Left renal pelvis (tissue), 4 donors: ENCODE measurements at places on chromosomes 7 and 10. TPM values are rescaled to one million over a fixed set of nuclear protein-coding genes. Genes with fewer than 3 reads are reported as not detected.

- no peak for DNase-seq
These were observed 53.3 kb downstream of the AKAP9 start for GRCh38 chr7:91993976-91994375.

The KCND2 gene
- polyA plus RNA-seq: 12.5 TPM

DNA sequence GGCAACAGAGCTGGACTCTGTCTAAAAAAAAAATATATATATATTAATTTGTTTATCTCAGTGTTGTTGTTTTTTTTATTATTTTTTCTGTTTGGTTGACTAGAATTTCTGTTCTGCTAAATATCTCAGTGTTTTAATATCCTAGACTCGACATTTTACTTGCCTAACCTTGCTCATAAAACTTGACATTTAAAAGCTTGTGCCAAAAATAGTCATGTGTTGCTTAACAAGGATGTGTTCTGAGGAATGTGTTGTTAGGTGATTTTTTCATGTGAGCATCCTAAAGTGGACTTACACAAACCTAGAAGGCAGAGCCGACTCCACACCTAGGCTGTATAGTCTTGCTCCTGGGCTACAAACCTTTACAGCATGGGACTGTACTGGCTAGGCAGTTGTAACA lies 23.1 kb downstream of the NRBF2 start:
- DNase-seq: no peak

DNA sequence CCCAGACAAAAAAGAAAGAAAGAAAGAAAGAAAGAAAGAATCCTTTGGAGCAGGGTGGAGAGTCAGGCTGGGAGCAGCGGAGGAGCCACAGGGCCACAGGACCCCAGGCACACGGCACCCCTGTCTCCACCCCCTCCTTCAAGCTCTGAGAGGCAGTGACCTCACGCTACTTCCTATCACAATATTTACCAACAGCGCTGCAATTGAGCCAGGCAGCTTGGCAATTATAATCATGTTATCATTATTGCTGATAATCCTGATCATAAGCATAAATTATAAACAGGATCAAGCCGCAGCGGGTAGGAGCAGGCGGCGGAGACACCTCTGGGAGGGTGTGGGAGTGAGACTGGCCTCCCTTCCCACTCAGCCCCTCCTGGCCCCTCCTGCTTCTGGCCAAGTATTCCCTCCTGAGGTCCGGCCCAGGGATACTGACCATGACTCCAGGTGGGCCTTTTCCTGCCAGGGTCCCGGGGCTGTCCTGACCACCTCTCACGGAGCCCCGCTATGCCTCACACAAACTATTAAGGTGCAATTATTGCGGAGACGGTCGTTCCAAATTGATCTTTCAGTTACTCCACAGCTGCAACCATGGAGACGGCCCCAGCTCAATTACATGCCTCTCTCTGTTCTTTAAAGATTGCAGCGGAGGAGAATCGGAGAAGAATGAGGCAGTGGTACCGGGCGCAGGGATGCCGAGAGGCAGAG lies 10.0 kb upstream of the GTF2IRD1 start:
- DNase-seq: no peak

The GIMAP7 gene
- polyA plus RNA-seq: 7.6 TPM

GRCh38 chr7:67809586-67809985 lies 813.0 kb downstream of the TYW1 start:
- no peak for DNase-seq

- DNase-seq: no peak
These were observed 73.7 kb downstream of the BMPR1A start for GRCh38 chr10:86830043-86830591.

The SLC25A28 gene
- polyA plus RNA-seq: 37.5 TPM

The KIF11 gene
- 35.8 TPM for polyA plus RNA-seq

DNA sequence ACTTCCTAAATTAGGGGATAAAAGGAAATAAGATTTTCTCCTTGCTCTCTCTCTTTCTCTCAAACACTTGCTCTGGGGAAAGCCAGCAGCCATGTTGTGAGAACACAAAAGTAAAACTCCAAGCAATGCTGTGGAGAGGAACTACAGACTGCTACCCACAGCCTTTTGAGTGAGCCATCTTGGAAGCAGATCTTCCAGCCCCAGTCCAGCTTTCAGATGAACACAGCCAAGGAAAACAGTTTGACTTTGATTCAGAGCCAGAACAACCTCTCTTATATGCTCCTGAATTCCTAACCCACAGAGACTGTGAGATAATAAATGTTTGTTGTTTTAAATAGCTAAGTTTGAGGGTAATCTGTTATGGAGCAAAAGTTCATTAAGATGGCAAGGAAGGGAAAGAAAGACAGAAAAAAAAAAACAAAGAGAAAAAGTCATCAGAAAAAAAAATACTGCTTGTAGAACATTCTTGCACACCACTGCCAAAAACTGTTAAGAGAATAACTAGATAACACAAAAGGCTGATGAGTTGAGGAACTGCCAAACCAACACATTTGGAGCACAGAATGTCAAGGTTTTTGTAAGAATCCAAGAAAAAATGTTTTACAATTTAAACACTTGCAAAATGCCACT lies 20.9 kb upstream of the PRKAR2B start:
- DNase-seq: no peak
